PC-9 (cell line): ENCODE measurements at places on chromosomes 7 and 10. TPM values are rescaled to one million over a fixed set of nuclear protein-coding genes. Genes with fewer than 3 reads are reported as not detected.

Gene BMPR1A
- total RNA-seq, result 20.9 and 24.3 TPM in 2 replicates

Gene RBP4
- 0.57 TPM in 1 of 2 replicates, not detected in the other for total RNA-seq

GRCh38 chr10:112778579-112778978 is 171.5 kb upstream of the TCF7L2 start:
- peak overlapping the region; percentile 83 for H3K27ac ChIP-seq
- peaks cover 34% of the 10 kb centered on the region for H3K4me1 ChIP-seq
- H3K36me3 ChIP-seq, result no peaks in the 10 kb centered on the region
- no peak for DNase-seq
- no peaks in the 10 kb centered on the region for H3K27me3 ChIP-seq

- no peaks in the 10 kb centered on the region for H3K36me3 ChIP-seq
- DNase-seq, result no peak
- H3K27me3 ChIP-seq, result no peaks in the 10 kb centered on the region
- H3K4me1 ChIP-seq, result peaks cover 29% of the 10 kb centered on the region
These were observed 314.3 kb upstream of the ZMIZ1 start for GRCh38 chr10:78754269-78755062.
